ENCODE measurements at places on chromosomes 2 and 18.

- no peak for DNase-seq
Observed at GRCh38 chr2:134406311-134406710, 152.4 kb downstream of the MGAT5 start.

GRCh38 chr2:211477537-211478275 is 921.3 kb downstream of the CPS1 start:
- DNase-seq: no peak

DNA sequence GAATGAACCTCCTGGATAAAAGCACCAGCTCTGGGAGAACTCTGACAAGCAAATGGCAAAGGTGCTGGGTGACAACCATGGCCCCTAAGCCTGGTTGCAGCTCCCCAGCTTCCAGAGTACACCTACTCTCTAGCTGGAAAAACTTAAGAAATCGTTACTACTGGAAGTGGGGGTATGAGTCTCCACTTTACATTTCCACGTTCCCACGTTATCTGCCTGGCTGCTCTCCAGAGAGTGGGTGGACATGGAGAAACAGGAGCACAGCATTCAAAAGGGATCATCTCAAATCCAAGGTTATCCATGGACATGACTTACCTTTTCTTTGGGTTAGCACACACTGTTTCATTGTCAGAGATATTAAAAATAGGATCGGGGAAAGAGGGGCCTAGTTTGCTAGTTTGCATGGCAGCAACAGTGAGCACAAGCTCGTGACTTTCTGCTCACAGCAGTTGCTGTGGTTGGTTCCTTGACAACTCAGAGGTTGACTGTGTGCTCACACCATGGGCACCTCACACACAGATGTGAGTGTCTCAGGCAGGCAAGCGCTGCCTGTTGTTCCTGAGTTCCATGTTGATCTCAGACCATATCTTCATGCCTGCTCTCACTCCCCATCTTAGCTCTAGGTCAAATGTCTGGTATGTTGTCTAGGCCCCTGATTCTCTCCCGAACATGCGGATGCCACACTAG is 32.5 kb downstream of the PTPN18 start:
- no peak for DNase-seq

- DNase-seq: no peak
Observed at GRCh38 chr2:62968168-62968567, 82.5 kb upstream of the OTX1 start.

DNA sequence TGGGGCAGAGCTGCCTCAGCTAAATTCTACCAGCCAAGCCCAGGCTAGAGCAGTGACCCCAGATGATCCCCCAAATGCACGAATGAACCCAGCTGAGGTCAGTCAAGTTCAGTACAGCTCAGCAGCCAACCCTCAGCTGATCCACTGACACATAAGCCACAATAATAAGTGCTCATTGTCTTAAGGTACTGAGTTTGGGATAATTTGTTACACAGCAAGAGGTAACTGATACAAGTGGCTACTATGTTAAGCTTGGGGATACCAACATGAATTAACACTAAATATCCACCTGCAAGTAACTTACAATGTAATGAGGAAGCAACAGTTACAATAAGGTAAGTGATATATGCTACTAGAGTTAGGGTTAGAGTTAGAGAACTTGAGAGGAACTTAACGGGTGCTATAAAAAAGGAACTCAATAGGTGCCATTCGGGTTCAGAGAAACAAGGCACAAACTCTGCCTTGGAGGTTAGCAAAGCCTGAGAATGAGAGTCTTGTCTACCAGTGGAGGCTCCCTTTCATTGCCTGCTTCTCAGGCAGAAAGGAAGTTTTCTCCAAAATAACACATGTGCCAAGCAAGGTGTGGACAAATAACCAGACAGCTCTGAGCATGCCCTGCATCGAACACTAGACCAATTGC is 189.4 kb downstream of the ARL4C start:
- no peak for DNase-seq

DNA sequence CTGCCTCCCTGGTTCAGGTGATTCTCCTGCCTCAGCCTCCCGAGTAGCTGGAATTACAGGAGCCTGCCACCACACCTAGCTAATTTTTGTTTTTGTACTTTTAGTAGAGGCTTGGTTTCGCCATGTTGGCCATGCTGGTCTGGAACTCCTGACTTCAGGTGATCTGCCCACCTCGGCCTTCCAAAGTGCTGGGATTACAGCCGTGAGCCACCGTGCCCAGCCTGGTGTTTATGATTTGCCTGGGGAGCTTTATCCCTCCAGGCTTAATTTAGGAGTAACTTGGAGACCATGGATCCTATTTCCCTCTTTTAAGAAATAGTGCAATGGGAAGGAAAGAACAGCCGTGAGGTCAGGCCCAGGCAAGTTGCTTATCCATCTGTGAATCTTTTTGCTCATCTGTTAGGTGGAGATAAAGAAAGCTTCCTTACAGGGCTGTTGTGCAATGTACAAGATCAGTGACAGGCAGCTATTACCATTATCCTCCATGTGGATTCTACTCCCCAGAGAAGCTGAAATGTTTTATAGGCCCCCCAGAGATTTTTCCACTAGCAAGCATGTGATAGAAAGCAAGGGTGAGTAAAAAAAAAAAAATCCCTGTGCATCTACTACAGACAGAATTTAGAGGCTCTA is 104.9 kb upstream of the MGAT5 start:
- peak; percentile 80 for DNase-seq

- peak; percentile 19 for DNase-seq
Observed at GRCh38 chr2:240877460-240878340, 9.1 kb downstream of the AGXT start.

- no peak for DNase-seq
Observed at GRCh38 chr18:10329101-10329500, 125.3 kb upstream of the APCDD1 start.

DNA sequence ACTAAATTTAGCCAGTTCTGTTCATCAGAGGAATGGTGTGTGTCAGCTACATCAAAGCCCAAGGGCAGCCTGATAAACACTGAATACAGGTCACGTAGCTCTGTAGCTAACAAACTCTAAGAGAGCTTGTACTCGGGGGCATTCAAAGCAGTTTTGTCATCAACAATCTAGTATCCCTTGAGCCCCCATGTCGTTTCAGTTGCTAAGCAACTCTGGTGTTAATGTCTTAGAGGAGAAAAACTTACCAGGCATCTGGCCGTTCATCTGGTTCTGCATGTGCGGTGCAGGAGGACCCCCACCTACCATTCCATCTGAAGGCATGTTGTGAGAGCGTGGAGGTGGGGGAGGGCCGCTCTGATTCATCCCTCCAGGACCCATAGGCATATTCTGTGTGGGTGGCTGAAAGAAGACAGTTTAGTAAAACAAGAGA is 33.1 kb downstream of the SS18 start:
- no peak for DNase-seq

- no peak for DNase-seq
Observed at GRCh38 chr2:138030459-138030858, 66.2 kb downstream of the HNMT start.

GRCh38 chr18:61336766-61337165 is 3.5 kb downstream of the CDH20 start:
- no peak for DNase-seq

DNA sequence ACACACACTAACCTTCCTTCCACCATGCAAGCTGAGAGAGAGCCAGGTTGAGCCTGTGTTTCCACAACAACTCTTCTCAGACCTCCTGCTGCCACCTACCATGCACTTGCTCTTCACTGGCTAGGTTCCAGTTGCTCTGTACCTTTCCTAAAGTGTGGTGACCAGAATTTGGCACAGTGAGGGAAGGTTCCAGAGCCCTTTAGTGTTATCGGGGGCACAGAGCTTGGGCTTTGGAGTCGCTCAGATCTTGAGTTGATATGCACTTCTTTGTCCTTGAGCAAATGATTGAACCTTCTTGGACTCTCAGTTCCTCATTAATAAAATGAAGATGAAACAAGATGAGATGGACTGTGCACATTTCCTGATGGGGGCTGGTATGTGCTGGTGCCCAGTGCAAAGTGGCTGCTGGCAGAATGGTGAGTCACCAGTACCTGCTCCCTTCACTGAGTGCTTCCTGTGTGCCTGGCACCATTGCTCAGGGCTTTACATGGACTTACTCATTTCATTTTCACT is 47.1 kb downstream of the NEDD4L start:
- DNase-seq: peak; percentile 32

- DNase-seq: no peak
Observed at GRCh38 chr2:231605607-231606091, 13.0 kb downstream of the TEX44 start.

GRCh38 chr2:39304200-39304599 is 60.4 kb upstream of the CDKL4 start:
- DNase-seq: no peak

- no peak for DNase-seq
Observed at GRCh38 chr2:200394045-200394444, 87.6 kb downstream of the SPATS2L start.

DNA sequence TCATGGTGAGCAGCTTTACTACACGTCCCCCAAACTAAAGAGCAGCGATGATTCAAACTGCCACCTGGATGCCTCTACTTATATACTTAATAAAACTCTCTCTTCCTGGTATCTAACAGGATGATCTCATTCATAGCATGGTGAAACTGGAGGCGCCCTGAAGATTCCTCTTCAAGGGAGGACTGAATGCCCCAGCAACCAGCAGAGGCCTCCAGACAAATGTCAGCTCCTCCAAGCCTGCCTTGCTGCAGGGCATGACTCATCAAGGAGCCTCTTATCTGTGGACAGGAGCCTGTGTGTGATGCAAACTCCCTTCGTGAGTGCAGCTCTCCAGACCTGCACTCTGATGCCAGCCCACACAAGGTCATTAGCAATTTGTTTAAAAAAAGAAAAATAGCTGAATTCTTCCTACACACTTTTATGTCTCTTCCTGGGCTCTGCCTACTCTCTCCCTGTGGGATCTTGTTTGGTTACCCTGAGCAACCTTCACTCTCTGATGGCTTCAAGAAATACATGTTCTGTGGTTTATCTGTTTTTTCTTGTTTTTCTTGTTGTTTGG is 30.2 kb downstream of the LONRF2 start:
- peak; percentile 94 for DNase-seq

DNA sequence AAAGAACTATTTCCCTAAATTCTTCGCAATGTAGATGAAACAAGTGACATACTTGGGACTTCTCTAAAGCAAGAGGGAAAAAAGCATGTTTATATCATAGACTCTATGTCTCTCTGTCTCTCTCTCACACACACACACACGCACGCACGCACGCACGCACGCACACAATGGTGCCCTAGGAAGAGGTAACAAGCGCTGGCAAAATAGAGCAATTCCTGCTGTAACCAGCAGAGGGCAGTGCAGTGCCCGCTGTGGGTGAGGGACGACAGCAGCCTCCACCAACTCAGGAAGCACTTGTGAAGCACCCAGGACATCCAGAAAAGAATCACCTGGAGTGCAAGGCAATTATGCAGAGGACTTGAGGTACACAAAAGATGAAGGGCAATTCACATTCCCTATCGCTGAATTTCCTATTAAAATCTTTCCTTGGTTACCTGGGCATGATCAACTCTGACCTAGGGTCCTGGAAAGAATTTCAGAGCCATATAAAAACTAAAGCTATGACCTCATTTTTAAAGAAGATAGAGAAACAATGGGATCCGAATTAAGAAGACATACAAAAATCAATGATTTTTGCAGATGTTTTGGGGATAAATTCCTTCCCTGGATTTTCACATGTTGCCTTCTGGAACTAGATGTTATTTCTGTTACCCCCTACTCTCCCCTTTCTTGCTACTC is 166.4 kb downstream of the PDE11A start:
- peak; percentile 84 for DNase-seq

DNA sequence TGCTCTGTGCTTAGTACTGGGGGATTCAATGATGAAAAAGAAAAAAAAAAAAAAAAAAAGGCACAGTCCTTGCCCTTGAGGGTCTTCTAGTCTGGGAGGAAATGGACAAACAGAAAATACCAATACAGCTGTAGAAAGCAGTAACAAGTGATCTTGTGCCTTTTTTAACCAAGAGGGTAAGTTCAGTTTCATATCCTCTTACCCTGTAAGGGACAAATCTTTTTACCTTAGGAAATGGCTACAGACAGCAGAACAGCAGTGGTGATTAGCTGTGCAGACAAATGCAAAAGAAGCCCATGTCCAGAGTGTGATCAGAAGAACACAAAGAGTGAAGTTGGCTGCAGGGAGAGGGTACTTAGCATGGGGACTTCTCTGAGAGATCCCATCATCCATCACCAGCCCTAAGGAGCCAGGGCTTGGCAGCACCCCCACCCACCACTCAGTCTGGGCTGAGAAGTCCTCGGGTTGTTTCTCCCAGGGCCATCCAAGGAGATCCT is 102.9 kb downstream of the ALPK2 start:
- DNase-seq: no peak

- DNase-seq: peak; percentile 54
Observed at GRCh38 chr2:37851828-37852584, 73.1 kb upstream of the RMDN2 start.

- no peak for DNase-seq
Observed at GRCh38 chr2:51953931-51954330, 922.0 kb upstream of the NRXN1 start.
